A549 treated with Hydrocortisone at 1 μM for 4 hours (cell line): ENCODE measurements at places on chromosomes 11 and 22. TPM values are rescaled to one million over a fixed set of nuclear protein-coding genes. Genes with fewer than 3 reads are reported as not detected.

Gene SNX32
- total RNA-seq = 0.06 to 0.11 TPM (median 0.08 TPM) in 3 of 5 replicates, not detected in the others

Gene TTC17
- total RNA-seq = 25.9 to 35.6 TPM (median 27.7 TPM) in 5 replicates

Gene PICK1
- total RNA-seq = 10.4 to 14.3 TPM (median 11.2 TPM) in 5 replicates

Gene LRRC4C
- not detected in 5 replicates for total RNA-seq

Gene GAL3ST1
- 7.8 to 11.6 TPM (median 10.9 TPM) in 5 replicates for total RNA-seq

Gene OR51G2
- not detected in 5 replicates for total RNA-seq

Gene OR6A2
- not detected in 5 replicates for total RNA-seq

Gene GLYATL2
- total RNA-seq = not detected in 5 replicates

Gene CASP12
- not detected in 5 replicates for total RNA-seq

Gene SHANK3
- 3.3 to 5.2 TPM (median 4.1 TPM) in 5 replicates for total RNA-seq

Gene FIBP
- total RNA-seq = 70.0 to 85.8 TPM (median 82.0 TPM) in 5 replicates

Gene OR5J2
- total RNA-seq = not detected in 5 replicates

Gene FGF4
- total RNA-seq = not detected in 5 replicates

Gene APOBEC3G
- 0.13 TPM in 1 of 5 replicates, not detected in the others for total RNA-seq

Gene FREY1
- 0.29 to 0.59 TPM (median 0.32 TPM) in 5 replicates for total RNA-seq

Gene BAIAP2L2
- total RNA-seq = 5.3 to 8.0 TPM (median 7.2 TPM) in 5 replicates

Gene RBM7
- 24.4 to 31.8 TPM (median 26.5 TPM) in 5 replicates for total RNA-seq

Gene KRTAP5-9
- 0.09 TPM in 1 of 5 replicates, not detected in the others for total RNA-seq

Gene CST6
- not detected in 5 replicates for total RNA-seq

Gene JHY
- total RNA-seq = 2.8 to 4.1 TPM (median 3.3 TPM) in 5 replicates

Gene CDPF1
- 9.0 to 10.3 TPM (median 9.2 TPM) in 5 replicates for total RNA-seq

Gene A4GALT
- total RNA-seq = 18.1 to 27.6 TPM (median 23.4 TPM) in 5 replicates

Gene MAPK1
- total RNA-seq = 52.1 to 75.9 TPM (median 64.8 TPM) in 5 replicates

Gene CARD10
- total RNA-seq = 26.3 to 31.6 TPM (median 30.6 TPM) in 5 replicates

Gene SGSM1
- 0.31 to 0.84 TPM (median 0.39 TPM) in 5 replicates for total RNA-seq

Gene PHF5A
- total RNA-seq = 56.7 to 74.3 TPM (median 61.5 TPM) in 5 replicates

Gene RBX1
- total RNA-seq = 43.0 to 59.4 TPM (median 57.0 TPM) in 5 replicates

Gene ZNF214
- total RNA-seq = 0.76 to 1.9 TPM (median 0.83 TPM) in 5 replicates

Gene C11orf42
- total RNA-seq = not detected in 5 replicates

Gene VWCE
- total RNA-seq = 0.51 to 0.97 TPM (median 0.69 TPM) in 5 replicates

Gene ESAM
- 10.4 to 14.2 TPM (median 13.1 TPM) in 5 replicates for total RNA-seq

Gene TMEM223
- 20.1 to 29.2 TPM (median 26.5 TPM) in 5 replicates for total RNA-seq
